ENCODE measurements at places on chromosomes 1 and 21.
A peak's percentile ranks its signal among the peaks of the same experiment; 100 is the strongest.

DNA sequence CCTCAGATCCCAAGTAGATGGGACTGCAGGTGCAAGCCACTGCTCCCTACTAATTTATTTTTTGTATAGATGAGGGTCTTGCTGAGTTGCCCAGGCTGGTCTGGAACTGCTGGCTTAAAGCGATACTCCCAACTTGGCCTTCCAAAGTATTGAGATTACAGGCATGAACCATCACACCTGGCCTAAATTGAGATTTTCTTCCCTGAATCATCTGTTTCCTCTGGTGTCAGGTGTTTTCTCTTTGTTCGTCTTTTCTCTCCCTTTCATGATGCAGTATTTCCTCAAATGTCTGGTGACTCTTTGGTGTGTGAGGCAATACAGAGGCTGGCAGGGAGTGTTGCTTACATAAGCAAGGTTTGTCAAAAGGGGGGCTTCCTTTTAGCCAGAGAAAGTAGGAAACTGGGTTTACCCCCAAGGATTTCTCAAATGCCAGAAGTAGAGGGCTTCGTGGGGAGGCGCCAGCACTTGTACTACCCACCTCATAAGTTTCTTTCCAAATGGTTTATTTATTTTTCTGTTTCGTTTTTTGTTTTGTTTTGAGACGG, 27.6 kb downstream of the CLDN14 start:
- peak; percentile 63 for DNase-seq

- DNase-seq: no peak
These were observed 17.1 kb upstream of the RNF11 start for GRCh38 chr1:51219022-51219421.

DNA sequence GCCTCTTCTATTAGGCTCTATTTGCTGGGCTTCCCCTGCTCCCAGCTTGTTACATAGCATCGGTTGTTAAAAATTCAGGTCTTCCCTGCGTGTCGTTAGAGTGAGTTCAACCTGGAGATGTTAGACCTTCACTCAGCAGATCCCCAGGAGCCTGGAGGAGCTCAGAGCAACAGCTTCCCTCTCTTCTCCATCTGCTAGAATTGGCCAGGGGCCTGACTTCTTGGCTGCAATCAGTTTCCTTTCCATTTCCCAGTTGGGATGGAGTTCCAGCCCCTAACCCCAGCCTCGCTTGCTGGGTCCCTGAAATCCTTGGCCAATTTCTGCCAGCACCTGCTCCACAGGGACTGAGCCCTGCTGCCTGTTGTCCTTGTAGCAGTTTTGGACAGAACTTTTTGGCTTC, 55.9 kb downstream of the MT1HL1 start:
- DNase-seq: no peak

GRCh38 chr1:29279406-29279805, 43.1 kb downstream of the PTPRU start:
- no peak for DNase-seq

DNA sequence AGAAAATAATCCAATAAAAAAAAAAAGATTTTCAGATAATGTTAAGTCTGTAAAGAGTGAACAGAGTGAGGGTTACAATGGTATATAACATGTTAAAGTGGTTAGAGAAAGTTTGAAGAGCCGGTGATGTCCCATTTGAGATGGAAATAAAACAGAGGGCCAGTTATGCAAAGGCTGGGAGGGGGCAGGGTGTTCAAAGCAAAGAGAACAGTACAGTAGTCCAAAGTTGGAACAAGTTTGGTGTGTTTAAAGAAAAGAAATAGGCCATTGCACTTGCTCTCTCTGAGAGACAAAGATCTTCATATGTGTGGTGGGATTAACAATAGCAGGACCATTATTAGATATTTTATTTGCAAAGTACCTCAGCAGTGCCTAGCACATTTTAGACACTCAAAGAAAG, 179.5 kb upstream of the PKN2 start:
- DNase-seq: no peak

Data from inflammatory macrophage treated with lipopolysaccharide for 1 hour (primary cell).